ENCODE measurements at places on chromosomes 7 and 10.

DNA sequence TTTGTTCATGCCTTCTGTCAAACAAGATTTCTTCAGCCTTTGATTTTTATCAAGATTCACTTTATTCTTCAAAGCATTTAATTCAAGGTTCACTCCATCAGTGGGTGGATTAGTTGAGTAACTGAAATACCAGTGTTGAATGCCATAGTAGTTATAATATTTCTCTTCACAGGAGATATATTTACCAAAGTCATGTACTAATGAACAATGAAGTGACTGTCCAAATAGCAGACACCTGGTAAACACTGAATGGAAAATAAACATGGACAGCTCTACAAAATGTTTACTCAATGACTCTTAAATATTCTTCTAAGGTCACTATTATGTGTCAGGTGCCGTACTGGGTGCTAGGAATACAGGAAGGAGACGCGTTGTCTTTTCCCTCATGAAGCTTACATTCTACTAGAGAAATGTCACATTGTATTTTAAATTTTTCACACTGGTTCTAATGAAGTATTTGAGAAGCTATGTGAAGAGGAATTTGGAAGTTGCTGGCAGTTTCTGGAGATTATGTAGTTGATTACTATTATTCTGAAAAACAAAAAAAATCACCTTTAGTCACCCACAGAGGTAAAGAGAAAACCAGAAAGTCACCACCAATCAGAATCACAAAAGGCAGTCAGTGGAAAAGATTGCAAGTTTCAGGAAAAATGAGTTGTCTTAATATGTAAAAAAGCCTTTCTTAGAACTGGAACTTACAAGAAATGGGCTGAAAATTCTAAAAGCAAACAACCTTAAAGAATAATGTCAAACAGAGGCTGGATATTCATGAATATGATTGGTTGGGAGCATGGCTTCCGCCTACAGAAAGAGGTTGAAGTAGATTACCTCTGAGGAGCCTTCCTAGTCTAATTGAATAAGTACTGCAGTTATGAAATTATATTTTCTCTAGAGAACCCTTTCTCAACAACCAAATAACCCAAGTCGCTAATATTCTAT, 84.5 kb downstream of the RTKN2 start:
- no peak for DNase-seq

DNA sequence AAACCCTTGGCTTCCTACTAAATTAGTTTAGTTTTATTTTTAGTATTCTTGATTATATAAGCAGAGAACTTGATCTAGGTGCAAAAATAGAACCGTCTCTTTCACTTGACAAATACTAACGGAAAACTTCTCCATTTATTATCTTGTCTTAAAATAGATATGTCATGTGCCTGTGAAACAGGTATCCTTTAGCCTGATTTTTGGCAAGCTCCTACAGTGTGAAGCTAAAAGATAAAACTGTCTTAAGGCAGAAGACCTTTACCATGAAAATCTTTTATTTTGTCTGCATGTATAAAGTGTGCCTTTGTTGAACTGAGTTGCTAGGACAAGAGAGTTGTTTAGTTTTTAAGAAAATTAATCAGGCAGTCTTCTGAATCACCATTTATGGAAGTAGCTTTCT, 90.6 kb downstream of the CYP51A1 start:
- no peak for DNase-seq

- DNase-seq, result no peak
These were observed 143.0 kb downstream of the CUBN start for GRCh38 chr10:16986406-16987205.

- DNase-seq, result no peak
These were observed 179.3 kb upstream of the FZD8 start for GRCh38 chr10:35821339-35821911.

DNA sequence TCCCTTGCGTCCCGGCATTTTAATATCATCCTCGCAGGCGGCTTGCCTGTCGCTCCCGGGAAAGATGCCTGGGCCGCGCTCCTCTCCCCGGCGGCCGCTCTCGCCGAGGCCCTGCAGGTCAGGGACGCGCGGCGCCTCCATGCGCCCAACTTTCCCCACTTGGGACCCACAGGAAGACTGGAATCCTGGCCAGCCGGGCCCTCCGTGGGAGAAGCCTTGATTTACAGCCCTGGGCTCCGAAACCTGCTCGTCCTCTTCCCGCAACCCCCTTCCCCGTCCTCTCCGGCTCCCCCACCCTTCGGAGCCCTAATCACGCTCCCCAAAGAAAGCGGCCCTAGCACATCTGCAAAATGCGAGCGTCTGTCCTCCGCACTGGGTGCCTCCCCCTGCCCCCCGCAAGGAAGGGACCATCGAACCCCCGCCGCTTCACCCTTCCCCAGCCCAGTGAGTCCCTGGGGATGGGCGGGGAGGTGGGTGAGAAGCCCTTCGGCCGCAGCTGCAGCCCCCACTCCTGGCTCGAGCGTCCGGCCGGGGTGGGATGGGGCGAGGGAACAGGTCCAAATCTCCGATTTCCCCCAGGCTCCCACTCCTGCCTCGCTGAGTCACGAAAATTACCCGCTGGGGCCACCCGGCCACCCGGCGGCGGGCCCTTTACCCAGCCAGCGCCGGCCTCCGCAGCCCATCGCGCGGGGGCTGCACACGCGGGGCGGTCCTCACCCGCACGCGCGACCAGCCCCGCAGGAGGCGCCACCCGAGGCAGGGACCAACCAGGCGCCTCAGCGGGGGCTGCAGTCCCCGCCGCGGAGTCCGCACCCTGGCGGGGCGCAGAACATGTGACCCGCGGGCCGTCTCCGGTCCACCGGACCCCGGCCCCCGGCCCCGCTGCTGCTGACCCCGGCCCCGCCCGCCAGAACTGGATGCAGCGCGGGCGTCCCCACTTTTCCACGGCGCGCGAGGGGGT, 695 bp downstream of the HSPA12A start:
- DNase-seq, result no peak

GRCh38 chr10:73628405-73628804, 12.9 kb downstream of the MYOZ1 start:
- DNase-seq, result no peak

DNA sequence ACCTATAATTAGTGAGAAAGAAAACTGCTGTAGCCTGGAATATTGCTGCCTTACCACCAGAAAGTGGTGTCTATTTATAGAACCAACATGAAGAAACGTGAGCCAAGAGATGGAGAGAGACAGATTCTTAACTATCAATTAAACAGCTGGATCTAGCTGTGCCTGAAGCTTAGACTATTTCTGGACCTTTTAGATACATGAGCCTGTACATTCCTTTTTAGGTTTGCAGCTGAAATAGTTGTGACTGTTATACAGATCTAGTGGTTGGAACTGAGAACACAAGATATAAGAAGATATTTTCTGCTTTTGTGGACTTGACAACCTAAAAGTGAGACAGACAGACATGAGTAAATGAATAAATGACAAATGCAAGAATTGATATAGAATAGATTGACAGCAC, 73.4 kb downstream of the CDK14 start:
- no peak for DNase-seq

GRCh38 chr7:44463169-44463808, 27.2 kb downstream of the NUDCD3 start:
- DNase-seq, result no peak

GRCh38 chr10:51230887-51231585, 156.7 kb downstream of the PRKG1 start:
- DNase-seq, result no peak

- no peak for DNase-seq
These were observed 258.8 kb downstream of the AHR start for GRCh38 chr7:17557251-17557671.

- no peak for DNase-seq
These were observed 164.0 kb downstream of the CHRM2 start for GRCh38 chr7:137032436-137032835.

- no peak for DNase-seq
These were observed 4.1 kb upstream of the BMPER start for GRCh38 chr7:33901199-33901598.

- no peak for DNase-seq
These were observed 117.2 kb upstream of the LYZL1 start for GRCh38 chr10:29171717-29172116.

- no peak for DNase-seq
These were observed 16.7 kb upstream of the CLIP2 start for GRCh38 chr7:74272305-74273038.

DNA sequence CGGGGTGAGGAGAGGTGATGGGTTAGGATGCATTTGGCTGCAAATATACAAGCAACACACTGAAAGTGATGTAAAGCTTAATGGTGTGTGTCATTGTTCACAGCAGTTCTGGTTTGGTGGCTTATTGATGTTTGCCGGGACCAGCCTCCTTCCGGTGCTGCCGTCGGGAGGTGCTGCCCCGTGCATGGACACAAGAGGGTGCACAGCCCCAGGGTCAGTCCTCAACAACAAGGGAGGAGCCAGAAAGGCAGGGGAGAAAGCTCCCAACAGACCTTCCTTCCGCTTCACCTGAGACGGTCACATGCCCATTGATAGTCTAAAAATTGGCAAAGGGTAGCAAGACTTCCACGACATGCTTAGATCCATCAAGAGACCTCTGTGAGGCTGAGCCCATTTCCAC, 9.5 kb downstream of the RNF32 start:
- DNase-seq, result no peak

GRCh38 chr7:90774706-90775105, 178.6 kb downstream of the CDK14 start:
- no peak for DNase-seq

DNA sequence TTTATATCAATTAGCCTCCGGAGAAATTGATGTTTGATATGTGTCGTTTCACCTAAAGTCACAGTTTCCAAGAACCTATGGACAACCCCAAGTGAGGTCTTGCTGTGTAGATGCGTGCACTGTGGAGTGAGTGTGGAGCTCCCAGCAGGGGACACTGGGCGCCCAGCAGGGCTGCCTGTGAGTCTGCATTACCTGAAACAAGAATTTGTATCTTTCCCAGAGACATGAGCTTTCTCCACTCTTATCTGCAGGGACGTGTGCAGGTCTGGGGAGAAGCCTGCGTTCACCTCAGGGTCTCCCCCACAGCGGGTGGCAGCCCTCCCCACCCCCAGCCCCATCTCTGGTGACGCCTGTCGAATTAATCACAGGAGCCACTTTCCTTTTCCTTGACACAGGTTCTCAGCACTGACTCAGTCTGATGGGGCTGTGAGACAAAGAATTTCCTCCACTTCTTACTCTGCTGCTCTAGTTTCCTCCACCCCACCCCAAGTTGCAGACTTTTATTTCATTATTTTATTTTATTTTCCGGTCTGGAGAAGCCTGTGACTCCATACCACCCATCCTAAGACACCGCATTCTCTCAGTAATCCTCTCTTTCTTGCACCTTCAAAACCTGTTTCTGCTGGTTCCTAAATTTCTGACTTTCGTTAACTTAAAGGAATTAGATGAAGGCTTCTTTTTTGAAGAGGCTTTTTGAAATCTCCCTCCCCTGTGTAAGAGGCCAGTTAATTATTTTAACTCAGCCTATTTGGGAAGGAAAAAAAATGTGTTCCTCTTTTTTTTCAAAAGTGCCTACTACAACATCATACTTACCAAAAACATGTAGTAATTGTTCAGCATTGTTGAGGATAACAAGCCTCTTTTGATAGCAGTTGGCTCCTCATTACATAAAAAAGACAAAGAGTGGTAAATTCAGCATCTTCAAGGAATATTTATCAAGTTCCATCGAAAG, 17.0 kb upstream of the INSIG1 start:
- DNase-seq, result no peak

GRCh38 chr7:91567081-91568012, 303.1 kb downstream of the FZD1 start:
- DNase-seq, result no peak

DNA sequence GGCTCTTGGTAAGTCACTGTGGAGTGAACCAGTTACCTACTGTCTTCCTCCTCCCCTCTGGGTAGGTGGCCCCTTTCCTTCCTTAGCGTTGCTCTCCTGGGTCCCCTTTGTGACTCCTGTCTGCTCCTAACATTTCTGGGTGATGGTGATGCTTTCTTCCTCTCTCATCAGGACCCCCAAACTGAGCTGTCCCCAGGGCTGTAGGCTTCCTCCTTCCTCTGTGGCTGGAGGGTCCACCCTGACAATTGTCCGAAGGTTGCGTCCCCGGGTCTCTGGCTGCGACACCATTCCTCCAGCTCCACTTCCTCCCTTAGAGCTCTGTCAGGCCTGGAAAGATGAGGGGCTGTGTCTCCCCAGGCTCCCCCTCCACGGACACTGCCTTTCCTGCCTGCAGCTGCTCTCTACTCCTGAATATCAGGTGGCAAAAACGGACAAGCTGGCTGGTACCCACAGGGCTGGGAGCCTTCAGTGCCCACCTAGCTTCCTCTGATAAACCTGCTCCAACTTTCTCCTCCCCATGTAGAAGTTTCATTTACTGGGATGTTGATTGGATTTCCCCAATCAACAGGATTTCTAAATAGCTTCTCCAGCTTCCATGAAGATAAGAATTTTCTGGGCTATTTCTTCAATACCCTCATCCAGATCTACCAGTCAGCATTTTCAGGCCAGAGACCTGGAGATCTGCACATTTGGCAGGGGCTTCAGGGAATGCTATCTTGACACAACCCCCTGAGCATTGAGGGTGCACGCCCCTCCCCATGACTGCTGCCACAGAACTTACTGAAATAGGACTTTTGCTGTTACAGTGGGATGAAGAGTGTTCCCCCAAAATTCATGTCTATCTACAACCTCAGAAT, 506.5 kb downstream of the TCERG1L start:
- DNase-seq, result no peak

DNA sequence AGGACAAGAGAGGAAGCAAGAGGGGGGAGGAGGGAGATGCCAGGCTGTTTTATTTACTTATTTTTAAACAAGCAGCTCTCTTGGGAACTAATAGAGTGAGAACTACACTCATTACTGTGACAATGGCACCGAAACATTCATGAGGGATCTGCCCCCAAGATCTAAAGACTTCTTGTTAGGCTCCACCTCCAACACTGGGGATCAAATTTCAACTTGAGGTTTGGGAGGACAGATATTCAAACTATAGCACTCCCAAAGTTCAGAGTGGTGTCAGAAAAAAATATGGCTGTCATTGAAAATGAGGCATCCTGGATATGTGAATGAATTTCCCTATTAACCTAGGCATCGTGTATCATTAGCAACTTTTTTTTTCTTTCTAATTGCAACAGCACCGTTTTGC, 145.5 kb downstream of the ABCA13 start:
- DNase-seq, result no peak

- no peak for DNase-seq
These were observed 178.8 kb upstream of the ANKRD30A start for GRCh38 chr10:36946598-36946997.

- no peak for DNase-seq
These were observed 135.1 kb upstream of the ZWINT start for GRCh38 chr10:56496186-56496486.

DNA sequence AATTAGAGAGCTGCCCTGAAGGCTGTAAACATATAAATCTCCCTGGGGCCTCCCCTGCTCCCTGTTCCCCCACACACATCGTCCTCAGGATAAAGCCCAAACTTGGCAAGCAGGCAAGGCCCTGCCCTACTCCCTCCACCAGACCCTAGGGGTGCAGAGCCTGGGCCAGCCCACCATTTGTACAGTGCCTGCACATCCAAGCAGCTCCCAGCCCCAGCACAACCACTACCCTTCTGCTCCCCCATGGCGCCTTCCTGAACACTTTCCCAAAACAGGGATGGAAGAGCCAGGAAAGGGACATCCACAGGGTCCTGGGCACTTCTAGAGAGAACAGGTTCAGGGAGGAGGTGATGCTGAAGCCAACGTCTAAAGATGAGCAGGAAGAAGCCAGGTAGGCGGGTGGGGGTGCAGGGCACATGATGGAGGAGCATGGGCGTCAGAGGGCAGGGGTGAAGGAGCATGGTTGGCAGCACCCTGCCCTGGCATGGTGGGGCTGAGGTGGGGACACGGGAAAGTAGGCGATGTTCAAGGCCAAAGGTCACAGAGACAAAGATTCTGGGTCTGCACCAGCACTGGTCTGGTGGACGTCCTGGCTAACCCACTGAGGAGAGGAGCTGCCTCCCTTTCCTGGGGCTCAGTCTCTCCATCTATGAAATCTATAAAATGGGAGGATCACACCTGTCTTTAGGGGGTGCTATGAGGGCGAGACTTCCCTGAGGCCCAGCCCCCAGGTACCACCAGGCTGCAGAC, 140.6 kb downstream of the ARHGAP22 start:
- no peak for DNase-seq

All from stimulated activated naive CD4-positive, alpha-beta T cell treated with Interleukin-2 at 50 U/mL for 16 hours (primary cell).